ENCODE measurements at places on chromosomes 6 and 20.

DNA sequence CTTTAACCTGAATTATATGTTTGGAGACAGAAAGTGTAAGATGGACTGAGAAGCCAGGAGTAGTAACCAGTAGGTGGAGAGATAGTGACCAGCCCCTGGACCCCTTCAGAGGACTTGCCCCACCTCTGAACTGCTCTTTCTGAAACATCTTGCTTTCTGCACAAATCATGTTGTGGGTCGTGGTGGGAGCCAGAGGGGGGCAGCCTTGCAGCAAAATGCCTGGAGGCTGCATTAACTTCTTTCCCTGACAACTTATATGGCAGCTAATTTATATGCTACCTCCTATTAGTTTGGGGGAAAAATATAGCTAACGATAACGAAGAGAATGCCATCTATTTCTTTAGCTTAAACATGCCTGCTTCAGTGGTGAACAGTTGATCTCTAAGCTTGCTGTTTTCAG, 859.8 kb downstream of the MAFB start:
- DNase-seq, result no peak

GRCh38 chr20:60219231-60219630, 261.0 kb downstream of the CDH26 start:
- DNase-seq, result peak; percentile 49

GRCh38 chr6:135451617-135452190, 45.8 kb downstream of the AHI1 start:
- no peak for DNase-seq

- no peak for DNase-seq
Observed at GRCh38 chr6:75283907-75284631, 523 bp downstream of the TMEM30A start.

GRCh38 chr6:170251776-170252571, 38.9 kb downstream of the DLL1 start:
- no peak for DNase-seq

DNA sequence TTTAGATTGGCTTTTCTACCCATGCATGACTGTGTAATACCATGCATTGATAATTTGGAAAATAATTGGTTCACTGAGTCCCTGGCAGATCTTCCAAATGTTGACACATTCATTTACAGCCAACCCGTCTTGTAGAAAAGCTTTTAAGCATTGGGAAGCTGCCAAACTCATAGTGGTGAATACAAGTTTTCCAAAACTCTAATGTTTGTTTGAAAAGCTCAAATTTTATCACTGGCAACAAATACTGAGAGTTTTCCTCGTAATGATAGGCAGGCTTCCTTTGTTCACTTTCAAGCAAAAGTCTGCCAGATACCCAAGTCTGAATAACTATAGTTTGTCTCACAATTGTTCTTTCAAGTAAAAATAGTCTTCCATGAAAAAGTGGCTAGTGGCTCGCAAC, 143.0 kb downstream of the FIG4 start:
- DNase-seq, result no peak

Measured in vagina (tissue), 2 donors.